ENCODE measurements at places on chromosomes 11 and 22. TPM values are rescaled to one million over a fixed set of nuclear protein-coding genes. Genes with fewer than 3 reads are reported as not detected.

ZNF214 gene
- 6.9 TPM for total RNA-seq

JHY gene
- 11.8 TPM for total RNA-seq

OR2AG2 gene
- 0.44 TPM for total RNA-seq

PNPLA5 gene
- total RNA-seq = not detected

UBQLNL gene
- 1.1 TPM for total RNA-seq

ESAM gene
- total RNA-seq = 19.8 TPM

FJX1 gene
- total RNA-seq = 8.3 TPM

CSNK2A3 gene
- total RNA-seq = 1.0 TPM

WT1 gene
- not detected for total RNA-seq

MS4A7 gene
- total RNA-seq = 39.0 TPM

SMIM35 gene
- not detected for total RNA-seq

MAJIN gene
- not detected for total RNA-seq

FAM111B gene
- 0.66 TPM for total RNA-seq

F2 gene
- total RNA-seq = not detected

RFPL2 gene
- total RNA-seq = not detected

OR10A2 gene
- not detected for total RNA-seq

PIH1D2 gene
- 1.3 TPM for total RNA-seq

LIF gene
- total RNA-seq = 9.5 TPM

MPZL2 gene
- total RNA-seq = 4.6 TPM

IFITM1 gene
- 142 TPM for total RNA-seq
